Activated gamma-delta T cell treated with Interleukin-2 at 50 U/mL for 16 hours (primary cell): ENCODE measurements at places on chromosomes 4 and X.

- no peak for DNase-seq
These were observed 153.9 kb downstream of the KDR start for GRCh38 chr4:54971474-54971950.

DNA sequence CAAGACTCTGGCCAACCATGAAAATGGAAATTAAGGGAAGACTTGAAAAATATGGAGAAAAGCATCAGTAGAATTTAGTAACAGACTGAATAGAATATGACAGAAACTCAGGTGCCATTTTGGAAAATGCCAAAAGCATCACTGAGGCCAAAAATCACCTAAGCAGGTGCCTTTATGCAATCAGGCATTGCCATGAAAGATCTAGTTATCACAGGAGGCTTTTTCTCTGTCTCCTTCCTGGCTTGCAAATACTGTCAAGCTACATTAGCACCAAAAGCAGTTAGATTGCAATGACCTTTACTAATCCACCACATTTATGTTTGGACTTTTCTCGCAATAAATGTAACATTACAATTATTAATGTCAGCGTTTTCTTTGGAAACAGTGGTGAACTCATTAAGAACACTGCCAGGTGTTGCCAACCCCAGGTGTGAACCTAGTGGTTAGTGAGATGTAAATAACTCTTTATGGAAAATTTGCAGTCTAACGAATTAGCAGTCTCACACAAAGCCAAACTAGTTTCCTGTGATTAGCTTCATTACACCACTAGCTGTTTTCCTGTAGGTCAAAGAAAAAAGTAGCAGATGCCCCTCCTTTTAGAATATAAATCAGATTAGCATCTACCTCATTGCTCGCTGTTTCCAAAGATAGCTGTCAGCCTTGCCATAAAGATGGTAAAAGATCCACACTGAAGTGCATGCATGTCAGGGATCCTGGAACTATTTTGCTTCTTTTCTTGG is 1568.4 kb upstream of the TENM3 start:
- DNase-seq = no peak

DNA sequence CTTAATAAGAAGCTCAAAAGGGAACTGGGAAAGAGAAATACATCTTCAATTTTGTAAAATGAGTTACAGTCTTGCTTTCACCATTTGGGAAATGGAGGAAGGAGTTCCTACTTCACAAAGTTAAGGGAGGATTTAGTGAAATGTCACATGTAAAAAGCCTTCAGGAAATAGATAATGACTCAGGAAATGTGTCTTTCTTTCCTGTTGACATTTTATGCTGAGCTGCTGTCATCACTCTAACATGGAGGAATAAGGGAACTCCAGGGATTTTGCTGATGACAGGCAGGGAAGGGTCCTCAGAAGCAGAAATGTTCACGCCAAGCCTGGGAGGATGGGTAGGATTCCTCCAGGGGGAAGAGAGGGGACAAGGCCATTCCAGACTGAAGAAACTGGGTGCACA is 251.1 kb downstream of the USP46 start:
- no peak for DNase-seq

DNA sequence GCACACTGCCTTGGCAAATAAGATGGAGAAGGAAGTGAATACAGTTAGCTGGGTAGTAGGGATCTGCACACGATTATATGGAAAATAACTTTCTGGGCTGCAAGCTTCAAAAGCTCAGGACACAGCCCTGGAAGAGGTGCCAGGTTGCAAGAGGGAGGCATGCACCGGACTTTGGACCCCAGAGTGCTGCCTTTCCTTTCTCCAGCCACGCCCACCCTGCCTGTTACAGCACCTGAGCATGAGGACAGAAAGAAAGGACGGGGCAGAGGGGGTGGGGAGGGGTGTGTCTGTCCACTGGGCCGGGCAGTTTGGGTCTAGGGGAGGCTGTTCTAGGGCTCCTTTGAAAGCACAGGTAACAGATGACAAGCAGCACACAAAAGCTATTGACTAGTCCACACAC is 152.8 kb downstream of the ENPP6 start:
- DNase-seq = no peak

- no peak for DNase-seq
These were observed 49.1 kb upstream of the RBPJ start for GRCh38 chr4:26271703-26272102.

- DNase-seq = no peak
These were observed 167.8 kb downstream of the AFAP1 start for GRCh38 chr4:7771541-7772507.

- DNase-seq = no peak
These were observed 61.0 kb upstream of the FTHL17 start for GRCh38 chrX:31132821-31133241.

GRCh38 chr4:22607382-22607781 is 85.4 kb upstream of the GBA3 start:
- peak; percentile 7 for DNase-seq

DNA sequence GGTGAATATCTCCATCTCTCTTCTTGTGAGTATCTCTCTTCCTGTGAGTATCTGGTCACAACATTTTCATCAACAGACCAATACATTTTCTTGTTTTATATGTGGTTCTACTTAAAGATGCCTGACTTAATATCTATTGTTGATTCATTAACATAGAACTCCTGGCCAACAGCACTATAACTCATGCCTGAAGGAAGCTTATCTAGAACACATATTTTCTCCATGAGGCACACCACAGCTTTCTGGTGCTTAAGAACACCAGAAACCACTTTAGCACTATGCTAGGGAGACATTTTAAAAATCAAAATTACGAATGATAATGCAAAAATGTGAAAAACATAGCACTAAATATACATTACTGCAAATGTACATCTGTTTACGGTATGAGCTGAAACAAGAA is 190.4 kb downstream of the GABRB1 start:
- DNase-seq = no peak

DNA sequence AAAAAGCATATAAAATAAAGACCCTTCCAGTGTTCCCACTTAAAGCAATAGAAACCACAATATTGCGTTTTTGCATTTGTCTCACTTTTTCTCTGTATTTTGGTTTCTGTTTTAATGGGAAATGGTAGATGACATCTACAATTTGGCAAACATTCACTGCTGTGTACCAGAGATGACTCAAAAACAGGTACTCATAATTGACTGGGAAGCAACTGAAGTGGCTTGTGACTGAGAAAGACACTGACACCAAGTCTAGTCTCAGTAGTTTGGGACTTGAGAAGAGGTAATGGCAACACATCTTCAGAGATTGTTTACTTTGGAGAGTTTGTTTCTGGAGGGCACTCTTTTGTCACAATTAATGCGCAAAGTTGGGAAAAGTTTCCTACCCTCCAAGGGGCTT is 42.0 kb downstream of the AREG start:
- DNase-seq = no peak

DNA sequence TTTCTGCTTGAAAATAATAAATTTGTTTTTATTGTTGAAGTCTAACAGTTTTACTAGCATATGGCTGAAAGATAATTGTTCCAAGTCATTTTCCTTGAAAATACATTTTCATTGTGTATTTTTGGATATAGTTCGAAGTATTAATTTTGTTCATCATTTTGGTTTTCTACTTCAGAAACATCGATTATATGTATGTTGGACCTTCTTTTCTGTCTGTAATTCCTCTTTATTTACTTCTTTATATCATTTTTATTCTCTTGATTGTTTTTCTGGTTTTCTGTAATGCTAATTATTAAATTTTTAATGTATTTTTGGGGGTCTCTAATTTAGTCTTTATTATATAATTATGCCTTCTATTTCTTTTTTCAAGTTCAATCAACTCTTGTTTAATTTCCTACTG is 407.1 kb upstream of the FRG1 start:
- no peak for DNase-seq

DNA sequence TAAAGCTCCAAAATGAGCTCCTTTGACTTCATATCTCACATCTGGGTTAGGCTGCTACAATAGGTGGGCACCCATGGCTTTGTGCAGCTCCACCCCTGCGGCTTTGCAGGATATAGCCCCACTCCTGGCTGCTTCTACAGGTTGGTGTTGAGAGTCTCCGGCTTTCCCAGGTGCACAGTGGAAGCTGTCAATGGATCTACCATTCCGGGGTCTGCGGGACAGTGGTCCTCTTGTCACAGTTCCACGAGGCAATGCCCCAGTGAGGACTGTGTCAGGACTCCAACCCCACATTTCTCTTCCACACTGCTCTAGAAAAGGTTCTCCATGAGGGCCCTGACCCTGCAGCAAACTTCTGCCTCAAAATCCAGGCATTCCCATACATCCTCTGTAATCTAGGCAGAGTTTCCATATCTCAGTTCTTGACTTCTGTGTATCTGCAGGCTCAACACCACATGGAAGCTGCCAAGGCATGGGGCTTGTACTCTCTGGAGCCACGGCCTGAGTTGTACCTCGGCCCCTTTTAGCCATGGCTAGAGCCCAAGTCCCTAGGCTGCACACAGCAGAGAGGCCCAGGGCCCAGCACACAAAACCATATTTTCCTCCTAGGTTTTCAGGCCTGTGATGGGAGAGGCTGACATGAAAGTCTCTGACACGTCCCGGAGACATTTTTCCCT is 342.8 kb downstream of the FAM47B start:
- DNase-seq = no peak
